ENCODE measurements at places on chromosomes 2 and 18.

DNA sequence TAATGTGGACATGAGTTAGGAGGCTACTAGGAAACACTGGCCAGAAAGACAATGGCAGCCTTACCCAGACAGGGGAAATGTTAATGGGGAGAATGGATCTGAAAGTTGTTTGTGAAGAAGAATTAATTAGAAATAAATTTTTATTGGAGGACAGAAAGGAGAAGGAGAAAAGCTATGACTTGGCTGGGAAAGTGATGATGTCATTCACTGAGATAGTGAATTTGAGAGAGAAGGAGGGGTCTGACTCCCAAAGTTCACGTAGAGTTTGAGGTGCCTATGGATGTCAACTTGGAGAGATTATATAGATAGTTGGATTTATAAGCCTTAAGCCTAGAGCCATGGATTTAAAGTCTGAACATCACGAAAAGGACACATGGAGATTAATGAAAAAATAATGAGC, 144.6 kb upstream of the ZNF521 start:
- DNase-seq, result no peak

GRCh38 chr2:202109139-202109736, 36.2 kb downstream of the KIAA2012 start:
- DNase-seq, result no peak

GRCh38 chr2:133360190-133360589, 208.1 kb downstream of the NCKAP5 start:
- no peak for DNase-seq

- DNase-seq, result no peak
Measured at GRCh38 chr2:135494503-135494902, 36.5 kb downstream of the ZRANB3 start.

GRCh38 chr2:22855761-22856184, 529.2 kb upstream of the KLHL29 start:
- DNase-seq, result no peak

- DNase-seq, result no peak
Measured at GRCh38 chr2:236026841-236027240, 141.3 kb downstream of the GBX2 start.

DNA sequence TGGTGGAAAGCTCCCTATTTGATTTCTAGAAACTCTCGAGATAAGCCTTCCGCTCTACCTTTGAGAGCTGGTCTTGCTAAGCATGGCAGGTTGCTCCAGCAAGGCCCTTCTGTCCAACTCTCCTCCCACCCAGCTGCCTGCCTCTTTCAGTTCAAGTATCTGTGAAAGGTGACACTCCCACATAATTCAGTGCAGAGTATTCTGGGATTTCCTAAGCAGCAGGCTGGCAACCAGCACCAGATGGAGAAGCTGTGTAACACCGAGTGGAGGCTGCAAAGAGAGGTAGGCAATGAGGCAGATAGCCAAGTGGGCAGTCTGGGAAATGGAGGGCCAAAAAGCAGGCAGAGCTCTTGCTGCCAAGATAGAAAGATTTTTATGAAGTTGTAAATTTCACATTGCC, 88.4 kb upstream of the CAVIN2 start:
- DNase-seq, result no peak

DNA sequence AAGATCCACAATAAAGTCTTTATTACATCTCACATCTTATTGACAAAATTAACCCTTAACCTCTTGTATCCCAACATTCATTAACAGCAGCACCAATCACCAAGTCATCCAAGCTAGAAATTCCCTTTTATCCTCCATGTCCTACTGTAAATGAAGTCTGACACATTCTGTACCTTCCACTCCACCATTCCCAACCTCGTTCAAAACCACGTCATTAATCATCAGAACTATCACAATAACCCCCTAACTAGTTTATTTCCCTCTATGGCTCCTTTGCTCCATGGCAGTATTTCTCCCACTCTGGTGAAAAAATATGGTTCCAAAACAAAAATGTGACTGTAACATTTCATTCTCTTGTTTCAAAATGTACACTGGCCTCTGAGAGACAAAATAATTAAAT, 1626.2 kb downstream of the LRP1B start:
- no peak for DNase-seq

Measured in GM12864 (cell line).